IMR-90 (cell line): ENCODE measurements at places on chromosomes 3 and 15.
A peak's percentile ranks its signal among the peaks of the same experiment; 100 is the strongest.

- H3K36me3 ChIP-seq = no peaks in the 10 kb centered on the region
- DNase-seq = no peak
- H3K27ac ChIP-seq = no peak overlapping the region
- H3K4me1 ChIP-seq = no peaks in the 10 kb centered on the region
Observed at GRCh38 chr3:198088421-198088955, 128.5 kb downstream of the LMLN start.

GRCh38 chr3:46905661-46906451, 28.3 kb downstream of the PTH1R start:
- no peak for DNase-seq
- peaks cover 4% of the 10 kb centered on the region; the same call in 1 of the 2 replicates for H3K4me1 ChIP-seq
- H3K27me3 ChIP-seq = peaks cover 2% of the 10 kb centered on the region; the same call in 1 of the 2 replicates
- H3K4me3 ChIP-seq = no peak overlapping the region
- no peaks in the 10 kb centered on the region for H3K36me3 ChIP-seq
- no peak overlapping the region for H3K27ac ChIP-seq

GRCh38 chr15:80844011-80844732, 65.0 kb downstream of the CEMIP start:
- no peak overlapping the region for H3K4me3 ChIP-seq
- H3K27ac ChIP-seq = no peak overlapping the region
- peak; percentile 64 for DNase-seq
- H3K36me3 ChIP-seq = peaks cover 77% of the 10 kb centered on the region

DNA sequence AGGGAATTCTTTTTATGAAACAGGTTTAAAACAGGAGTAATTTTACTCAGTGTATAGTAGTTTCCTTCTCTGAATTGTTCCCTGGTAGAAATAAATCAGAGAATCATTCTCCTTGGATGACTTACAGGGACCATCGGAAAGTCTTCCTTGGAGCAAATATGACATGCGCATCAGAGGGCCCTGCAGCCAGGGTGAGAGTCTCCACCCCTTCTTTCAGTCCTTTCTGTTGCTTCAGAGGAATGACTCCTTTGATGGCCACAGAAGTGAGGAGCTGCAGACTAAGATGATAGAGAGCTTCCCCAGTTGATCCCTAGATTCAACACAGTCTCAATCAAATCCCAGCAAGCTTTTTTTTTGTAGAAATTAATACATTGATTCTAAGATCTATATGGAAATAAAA, 294.8 kb upstream of the UMPS start:
- H3K4me3 ChIP-seq = no peak overlapping the region
- no peak overlapping the region for H3K27ac ChIP-seq
- no peak for DNase-seq
- H3K27me3 ChIP-seq = no peaks in the 10 kb centered on the region
- H3K4me1 ChIP-seq = no peaks in the 10 kb centered on the region
- H3K36me3 ChIP-seq = peaks cover 8% of the 10 kb centered on the region

- H3K36me3 ChIP-seq = peaks cover 1% of the 10 kb centered on the region; the same call in 1 of the 2 replicates
- peak; percentile 33 for DNase-seq
- H3K27me3 ChIP-seq = no peaks in the 10 kb centered on the region
- peaks cover 10% of the 10 kb centered on the region for H3K4me1 ChIP-seq
Observed at GRCh38 chr15:80694611-80695098, 455 bp upstream of the ABHD17C start.

DNA sequence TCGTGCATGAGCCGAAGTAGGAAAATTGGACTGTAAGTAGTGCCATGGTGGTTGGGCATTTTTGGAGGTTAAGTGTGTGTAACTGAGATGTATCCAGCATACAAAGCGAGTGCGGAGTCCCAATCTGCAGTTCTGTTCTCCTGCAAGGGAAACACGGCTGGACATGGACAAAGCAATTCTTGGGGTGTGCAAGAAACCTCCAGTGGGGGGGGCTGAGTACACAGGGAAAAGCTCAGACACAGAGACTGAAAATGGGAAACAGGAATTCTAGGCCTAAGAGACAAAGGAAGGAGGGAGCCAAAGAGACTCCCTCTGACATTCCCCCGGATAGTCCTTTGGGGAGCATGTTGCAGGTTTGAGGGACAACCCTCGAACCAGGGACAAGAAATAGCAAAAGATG, 83.2 kb upstream of the PLSCR4 start:
- no peak overlapping the region for H3K27ac ChIP-seq
- peak; percentile 15 for DNase-seq
- H3K27me3 ChIP-seq = no peaks in the 10 kb centered on the region

- H3K27ac ChIP-seq = no peak overlapping the region
- no peak overlapping the region for H3K4me3 ChIP-seq
- peaks cover 4% of the 10 kb centered on the region for H3K4me1 ChIP-seq
- H3K27me3 ChIP-seq = no peaks in the 10 kb centered on the region
- peak; percentile 89 for DNase-seq
Observed at GRCh38 chr3:138686771-138687221, 78.2 kb downstream of the FAIM start.

DNA sequence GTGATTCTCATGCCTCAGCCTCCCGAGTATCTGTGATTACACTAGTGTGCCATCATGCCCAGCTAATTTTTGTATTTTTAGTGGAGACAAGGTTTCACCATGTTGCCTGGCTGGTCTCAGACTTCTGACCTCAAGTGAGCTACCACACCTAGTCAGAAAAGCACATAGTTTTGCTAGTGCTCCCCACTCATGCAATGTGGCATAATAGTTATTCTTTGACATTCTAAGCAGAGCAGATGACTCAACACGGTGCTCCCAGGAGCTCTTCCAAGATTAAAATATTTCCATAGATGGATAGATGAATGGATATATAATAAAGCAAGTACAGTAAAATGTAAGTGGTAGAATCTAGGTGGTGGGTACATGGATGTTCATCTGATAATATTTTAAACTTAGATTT, 53.1 kb upstream of the GK5 start:
- peaks cover 8% of the 10 kb centered on the region for H3K4me1 ChIP-seq
- no peaks in the 10 kb centered on the region for H3K27me3 ChIP-seq
- no peak overlapping the region for H3K27ac ChIP-seq
- DNase-seq = peak; percentile 53
- H3K4me3 ChIP-seq = no peak overlapping the region

GRCh38 chr3:14508966-14509795, 31.0 kb downstream of the GRIP2 start:
- no peaks in the 10 kb centered on the region for H3K36me3 ChIP-seq
- no peak overlapping the region for H3K27ac ChIP-seq
- peaks cover 17% of the 10 kb centered on the region for H3K27me3 ChIP-seq
- H3K4me3 ChIP-seq = no peak overlapping the region
- H3K4me1 ChIP-seq = no peaks in the 10 kb centered on the region

DNA sequence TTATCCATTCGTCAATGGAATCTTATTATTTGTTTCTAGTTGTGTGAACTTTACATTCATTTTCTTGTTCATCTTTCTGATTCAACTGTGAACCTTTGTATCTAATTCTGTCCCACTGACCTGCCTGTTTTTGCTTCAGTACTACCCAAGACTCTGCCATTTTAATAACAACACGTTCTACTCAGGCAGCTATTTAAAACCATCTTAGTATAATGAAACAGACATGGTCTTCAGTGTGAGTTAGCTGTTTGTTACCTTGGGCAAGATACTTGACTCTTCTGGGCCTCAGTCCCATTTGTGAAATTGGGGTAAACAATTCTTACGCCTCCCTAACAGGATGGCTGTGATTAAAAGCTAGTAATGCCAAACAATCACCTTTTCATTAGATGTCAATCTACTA, 1.6 kb downstream of the BTBD1 start:
- no peak overlapping the region for H3K27ac ChIP-seq
- no peak for DNase-seq
- H3K4me1 ChIP-seq = peaks cover 10% of the 10 kb centered on the region

DNA sequence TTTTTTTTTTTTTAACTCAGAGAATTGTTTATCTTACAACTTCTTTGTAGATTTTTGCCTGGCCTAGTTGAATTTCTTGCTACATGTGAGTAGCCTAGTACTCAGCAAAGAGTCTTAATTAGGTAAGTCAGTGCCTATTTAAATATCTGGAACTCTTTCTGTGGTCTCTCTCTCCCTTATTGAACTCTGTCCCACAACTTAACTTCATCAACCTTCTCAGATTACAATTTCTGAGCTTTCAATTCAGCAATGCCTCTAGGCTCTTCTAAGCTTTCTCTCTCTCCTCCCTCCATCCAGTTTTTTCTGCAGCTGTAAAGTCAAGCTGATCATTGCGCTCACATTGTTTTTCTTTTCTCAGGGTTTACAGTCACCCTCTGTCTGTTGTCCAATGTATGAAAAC, 517.6 kb upstream of the ROBO1 start:
- no peak for DNase-seq
- H3K36me3 ChIP-seq = no peaks in the 10 kb centered on the region
- no peak overlapping the region for H3K27ac ChIP-seq
- H3K4me1 ChIP-seq = no peaks in the 10 kb centered on the region

- DNase-seq = no peak
- no peak overlapping the region for H3K27ac ChIP-seq
- no peak overlapping the region for H3K4me3 ChIP-seq
- no peaks in the 10 kb centered on the region for H3K4me1 ChIP-seq
- no peaks in the 10 kb centered on the region for H3K36me3 ChIP-seq
- no peaks in the 10 kb centered on the region for H3K27me3 ChIP-seq
Observed at GRCh38 chr3:197896421-197896820, 53.6 kb upstream of the RPL35A start.

- no peak overlapping the region for H3K4me3 ChIP-seq
- no peaks in the 10 kb centered on the region for H3K4me1 ChIP-seq
- no peaks in the 10 kb centered on the region for H3K27me3 ChIP-seq
- no peak for DNase-seq
Observed at GRCh38 chr3:103203441-103203840, 768.6 kb downstream of the ZPLD1 start.

DNA sequence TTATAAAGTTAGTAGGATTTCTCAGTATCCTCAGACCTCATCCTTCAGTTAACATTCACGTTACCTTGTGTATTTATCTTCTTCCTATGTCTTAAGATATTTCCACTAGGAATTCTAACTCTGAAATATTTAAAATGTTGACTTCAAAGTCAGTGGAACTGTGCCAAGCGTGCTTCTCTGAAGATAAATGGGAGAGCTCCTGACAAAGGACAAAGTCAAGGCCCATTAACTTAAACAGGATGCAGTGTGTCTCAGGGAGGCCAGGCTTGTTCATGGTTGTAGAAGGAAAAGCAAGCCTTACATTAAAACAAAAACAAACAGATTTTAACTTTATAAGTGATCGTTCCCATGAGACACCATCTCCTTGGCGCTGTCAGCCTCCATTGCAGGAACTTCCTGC, 41.5 kb downstream of the ABHD17C start:
- no peak overlapping the region for H3K4me3 ChIP-seq
- peak overlapping the region; percentile 54; the same call in 1 of the 2 replicates for H3K27ac ChIP-seq
- peak; percentile 47 for DNase-seq

DNA sequence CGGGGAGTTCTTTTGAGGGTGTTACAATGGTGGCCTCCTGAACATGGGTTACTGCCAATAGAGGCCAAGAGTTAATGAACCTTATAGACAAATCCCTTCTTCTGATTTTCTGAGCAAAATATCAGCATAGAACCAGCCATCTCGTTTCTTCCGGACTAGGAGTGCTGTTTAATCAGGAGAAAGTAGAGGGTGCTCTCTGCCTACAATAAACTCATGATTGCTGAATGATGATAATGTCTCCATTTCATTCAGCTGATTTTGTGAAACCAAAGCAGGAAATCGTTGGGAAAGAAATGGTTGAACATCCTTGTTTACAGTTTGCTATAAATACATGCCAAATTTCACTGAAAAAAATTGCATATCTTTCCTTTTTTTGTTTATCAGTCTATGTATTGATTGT, 142.8 kb upstream of the PLSCR5 start:
- no peak overlapping the region for H3K4me3 ChIP-seq
- no peak overlapping the region for H3K27ac ChIP-seq
- no peaks in the 10 kb centered on the region for H3K27me3 ChIP-seq
- H3K36me3 ChIP-seq = no peaks in the 10 kb centered on the region
- peak; percentile 33 for DNase-seq

DNA sequence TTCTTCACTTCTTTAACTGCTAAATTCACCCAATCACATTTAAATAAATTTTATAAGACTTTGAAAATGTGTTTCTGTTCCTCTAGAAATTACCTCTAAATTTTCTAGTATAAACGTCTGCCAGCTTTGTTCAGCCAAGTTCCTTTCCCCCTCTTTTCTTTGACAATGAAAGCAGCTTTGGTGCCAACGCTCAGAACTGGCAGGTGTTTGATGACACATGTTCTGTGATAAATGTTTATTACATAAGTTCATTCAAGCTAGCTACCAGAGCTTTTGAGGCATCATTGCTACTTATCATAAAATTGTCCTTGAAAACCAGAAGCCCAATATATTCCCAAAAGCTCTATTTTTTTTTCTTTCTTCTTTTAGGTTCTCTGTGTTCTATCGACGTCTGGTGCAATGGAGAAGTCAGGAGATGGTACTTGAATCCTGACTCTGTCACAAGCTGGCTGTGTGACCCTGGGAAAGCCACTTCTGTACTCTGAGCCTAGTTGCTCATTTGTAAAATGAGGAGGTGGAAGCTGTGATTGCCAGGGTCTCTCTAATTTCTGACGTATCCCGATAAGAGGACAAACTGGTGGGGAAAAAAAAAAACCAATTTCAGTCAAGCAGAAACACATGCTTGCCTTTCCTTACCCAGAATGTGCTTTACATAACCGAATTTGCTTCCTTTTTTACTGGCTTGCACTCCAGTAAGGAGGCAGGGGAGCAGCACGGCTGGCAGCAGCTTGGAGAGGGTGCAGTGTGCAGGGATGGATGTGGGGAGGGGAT, 187.1 kb upstream of the LPP start:
- no peaks in the 10 kb centered on the region for H3K36me3 ChIP-seq
- DNase-seq = no peak
- no peak overlapping the region for H3K4me3 ChIP-seq
- H3K27me3 ChIP-seq = peaks cover 8% of the 10 kb centered on the region
- peaks cover 4% of the 10 kb centered on the region for H3K4me1 ChIP-seq

GRCh38 chr3:169869484-169870220, at the start of gene LRRC31:
TSS of gene LRRC31 (minus strand) at chr3:169869935. CDS start at chr3:169869807, 128 bp downstream.
- H3K27me3 ChIP-seq = peaks cover 12% of the 10 kb centered on the region
- H3K4me1 ChIP-seq = no peaks in the 10 kb centered on the region
- no peaks in the 10 kb centered on the region for H3K36me3 ChIP-seq
- no peak for DNase-seq

GRCh38 chr3:180870008-180870699, 42.3 kb upstream of the FXR1 start:
- no peaks in the 10 kb centered on the region for H3K36me3 ChIP-seq
- H3K4me3 ChIP-seq = 0 out of 2 replicates have a peak overlapping the region, but pooled peaks have one; percentile 10
- H3K4me1 ChIP-seq = no peaks in the 10 kb centered on the region
- H3K27me3 ChIP-seq = no peaks in the 10 kb centered on the region

GRCh38 chr3:150084128-150084527, 113.4 kb upstream of the PFN2 start:
- H3K27me3 ChIP-seq = no peaks in the 10 kb centered on the region
- no peak for DNase-seq
- H3K4me3 ChIP-seq = no peak overlapping the region; the same call in 1 of the 2 replicates

DNA sequence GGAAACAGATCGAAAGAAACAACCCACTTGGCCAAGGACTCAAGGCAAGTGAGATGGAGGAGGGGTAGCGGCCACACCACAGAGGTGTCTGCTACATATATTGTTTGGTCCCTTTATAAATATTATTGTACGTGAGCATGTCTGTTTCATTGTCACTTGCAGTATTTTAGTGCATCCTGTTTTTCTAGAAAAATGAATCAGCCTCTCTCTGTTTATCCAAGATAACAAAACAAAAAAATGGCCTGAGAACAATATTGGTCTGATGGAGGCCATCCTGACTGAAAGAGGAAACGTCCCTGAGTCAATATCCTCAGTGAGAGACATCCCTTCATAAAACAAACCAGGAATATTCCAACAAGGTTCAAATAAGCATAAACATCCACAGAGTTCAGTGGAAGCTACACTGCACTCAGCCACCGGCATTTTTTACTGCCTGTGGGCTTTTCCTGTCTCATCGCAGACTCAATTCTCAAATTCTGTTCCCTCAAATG, 42.0 kb downstream of the WWTR1 start:
- DNase-seq = peak; percentile 42
- H3K4me1 ChIP-seq = peaks cover 24% of the 10 kb centered on the region
- no peak overlapping the region for H3K4me3 ChIP-seq
- H3K27me3 ChIP-seq = no peaks in the 10 kb centered on the region
- H3K27ac ChIP-seq = no peak overlapping the region; the same call in 1 of the 2 replicates
